ENCODE measurements at places on chromosomes 4 and X. TPM values are rescaled to one million over a fixed set of nuclear protein-coding genes. Genes with fewer than 3 reads are reported as not detected.

ATP2B3 gene
- polyA plus RNA-seq, result not detected

MPP1 gene
- 132 TPM for polyA plus RNA-seq

TGIF2LX gene
- polyA plus RNA-seq, result not detected

RPL10 gene
- polyA plus RNA-seq, result 4,258 TPM

FAM9B gene
- not detected for polyA plus RNA-seq

FAM13A gene
- polyA plus RNA-seq, result 11.2 TPM

SUPT20HL1 gene
- polyA plus RNA-seq, result not detected

MMRN1 gene
- polyA plus RNA-seq, result 10.2 TPM

VSIG4 gene
- polyA plus RNA-seq, result 82.2 TPM

OPRPN gene
- not detected for polyA plus RNA-seq

TACR3 gene
- 0.04 TPM for polyA plus RNA-seq

ASB5 gene
- polyA plus RNA-seq, result not detected

GC gene
- 0.08 TPM for polyA plus RNA-seq

PDGFC gene
- 4.5 TPM for polyA plus RNA-seq

MID1 gene
- 4.3 TPM for polyA plus RNA-seq

HPSE gene
- polyA plus RNA-seq, result 1.9 TPM

KCTD8 gene
- polyA plus RNA-seq, result 0.14 TPM

NDP gene
- 3.7 TPM for polyA plus RNA-seq

LRPAP1 gene
- polyA plus RNA-seq, result 46.1 TPM

PDS5A gene
- polyA plus RNA-seq, result 22.4 TPM

STARD8 gene
- polyA plus RNA-seq, result 5.7 TPM

SLC10A6 gene
- 0.14 TPM for polyA plus RNA-seq

LRCH2 gene
- 1.1 TPM for polyA plus RNA-seq

OTC gene
- 0.91 TPM for polyA plus RNA-seq

DMRTC1B gene
- polyA plus RNA-seq, result 0.35 TPM

CSAG3 gene
- polyA plus RNA-seq, result not detected

OCIAD2 gene
- 36.1 TPM for polyA plus RNA-seq

COL25A1 gene
- polyA plus RNA-seq, result 2.2 TPM

CLOCK gene
- 7.2 TPM for polyA plus RNA-seq

PWWP3B gene
- polyA plus RNA-seq, result 0.18 TPM

CFAP47 gene
- polyA plus RNA-seq, result 0.83 TPM

SEC24B gene
- 12.6 TPM for polyA plus RNA-seq

All from lung (tissue), 17 donors.